ENCODE measurements at places on chromosomes 13 and 19.

DNA sequence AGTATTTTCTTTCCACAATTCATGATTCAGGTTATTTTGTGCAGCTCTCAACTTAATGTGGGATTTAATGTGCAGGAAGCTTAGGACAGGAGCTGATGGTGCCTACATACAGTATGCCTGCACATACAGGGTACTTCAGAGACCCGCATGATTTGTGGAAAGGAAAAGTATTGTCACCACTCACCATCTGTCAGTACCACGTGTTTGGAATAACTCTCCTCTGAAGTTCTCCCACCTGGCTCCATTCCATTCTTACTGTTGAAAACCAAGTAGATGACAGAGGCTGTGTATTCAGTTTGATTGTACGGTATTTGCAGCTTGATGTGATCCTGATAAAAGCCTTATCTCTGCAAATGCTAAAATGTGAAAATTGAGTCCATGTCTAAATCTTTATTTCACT is 85.7 kb downstream of the ZAR1L start:
- no peak for DNase-seq

DNA sequence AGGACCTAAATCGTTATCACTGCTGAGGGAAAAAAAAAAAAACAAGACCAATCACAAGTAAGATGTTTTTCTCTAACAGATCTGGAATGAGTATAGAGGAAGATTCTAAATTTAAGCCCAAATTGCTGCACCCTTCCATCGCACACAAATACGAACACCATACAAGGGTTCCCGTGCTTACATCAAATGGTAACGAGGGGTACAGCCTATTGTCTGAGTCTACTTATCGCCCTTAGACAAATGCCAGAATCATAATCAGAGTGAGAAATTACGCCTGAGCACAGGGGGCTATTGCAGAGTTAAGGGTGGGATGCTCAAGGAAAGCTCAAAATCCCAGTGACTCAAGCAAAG is 603 bp downstream of the ZC3H13 start:
- DNase-seq = no peak

DNA sequence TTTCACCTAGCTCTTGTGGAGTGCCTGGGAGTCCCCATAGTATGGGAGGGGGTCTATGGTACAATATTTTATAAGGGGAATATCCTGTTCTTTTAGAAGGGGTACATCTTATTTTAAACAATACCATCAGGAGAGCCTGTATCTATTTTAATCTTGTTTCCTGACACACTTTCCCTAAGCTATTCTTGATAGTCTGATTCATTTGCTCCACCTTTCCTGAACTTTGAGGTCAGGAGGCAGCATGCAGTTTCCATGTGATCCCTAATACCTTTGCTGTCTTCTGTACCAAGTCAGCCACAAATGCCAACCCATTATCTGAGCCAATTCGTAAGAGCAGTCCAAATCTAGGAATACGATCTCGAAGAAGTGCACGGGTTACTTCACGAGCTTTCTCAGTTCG is 86.2 kb downstream of the SLC25A15 start:
- DNase-seq = no peak

DNA sequence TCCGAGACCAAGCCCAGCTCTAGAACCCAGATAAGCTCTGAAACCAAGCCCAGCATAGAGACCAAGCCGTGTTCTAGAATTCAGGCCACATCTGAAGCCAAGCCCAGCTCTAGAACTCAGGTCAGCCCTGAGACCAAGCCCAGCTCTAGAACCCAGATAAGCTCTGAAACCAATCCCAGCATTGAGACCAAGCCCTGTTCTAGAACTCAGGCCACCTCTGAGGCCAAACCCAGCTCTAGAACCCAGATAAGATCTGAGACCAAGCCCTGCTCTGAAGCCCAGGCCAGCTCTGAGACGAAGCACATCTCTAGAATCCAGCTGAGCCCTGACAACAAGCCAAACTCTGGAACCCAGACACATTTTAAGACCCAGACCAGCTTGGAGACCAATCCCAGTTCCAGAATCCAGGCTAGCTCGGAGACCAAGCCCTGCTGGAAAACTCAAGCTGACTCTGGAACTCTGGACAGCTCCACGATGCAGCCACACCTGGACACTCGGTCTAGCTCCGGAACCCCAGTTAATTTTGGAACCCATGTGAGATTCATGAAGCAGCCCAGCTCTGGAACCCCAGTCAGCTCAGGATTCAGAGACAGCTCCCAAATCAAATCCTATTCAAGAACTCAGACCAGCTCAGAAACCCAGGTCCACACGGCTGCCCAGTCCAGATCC is 5.8 kb downstream of the GIPC3 start:
- DNase-seq = no peak

DNA sequence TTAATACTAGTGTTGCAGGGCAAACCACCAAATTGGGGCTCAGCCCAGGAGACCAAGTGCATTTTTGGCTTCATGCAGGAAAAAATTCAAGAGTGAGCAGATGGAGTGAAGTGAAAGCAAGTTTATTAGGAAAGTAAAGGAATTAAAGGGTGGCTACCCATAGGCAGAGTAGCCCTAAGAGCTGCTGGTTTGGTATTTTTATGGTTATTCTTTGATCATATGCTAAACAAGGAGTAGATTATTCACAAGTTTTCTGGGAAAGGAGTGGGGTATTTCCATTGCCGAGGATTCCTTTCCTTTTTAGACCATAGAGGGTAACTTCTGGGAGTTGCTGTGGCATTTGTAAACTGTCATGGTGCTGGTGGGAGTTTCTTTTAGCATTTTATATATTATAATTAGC is 459.0 kb downstream of the KLF5 start:
- DNase-seq = no peak

- DNase-seq = no peak
Measured at GRCh38 chr13:45696610-45697226, 5.4 kb upstream of the CBY2 start.

DNA sequence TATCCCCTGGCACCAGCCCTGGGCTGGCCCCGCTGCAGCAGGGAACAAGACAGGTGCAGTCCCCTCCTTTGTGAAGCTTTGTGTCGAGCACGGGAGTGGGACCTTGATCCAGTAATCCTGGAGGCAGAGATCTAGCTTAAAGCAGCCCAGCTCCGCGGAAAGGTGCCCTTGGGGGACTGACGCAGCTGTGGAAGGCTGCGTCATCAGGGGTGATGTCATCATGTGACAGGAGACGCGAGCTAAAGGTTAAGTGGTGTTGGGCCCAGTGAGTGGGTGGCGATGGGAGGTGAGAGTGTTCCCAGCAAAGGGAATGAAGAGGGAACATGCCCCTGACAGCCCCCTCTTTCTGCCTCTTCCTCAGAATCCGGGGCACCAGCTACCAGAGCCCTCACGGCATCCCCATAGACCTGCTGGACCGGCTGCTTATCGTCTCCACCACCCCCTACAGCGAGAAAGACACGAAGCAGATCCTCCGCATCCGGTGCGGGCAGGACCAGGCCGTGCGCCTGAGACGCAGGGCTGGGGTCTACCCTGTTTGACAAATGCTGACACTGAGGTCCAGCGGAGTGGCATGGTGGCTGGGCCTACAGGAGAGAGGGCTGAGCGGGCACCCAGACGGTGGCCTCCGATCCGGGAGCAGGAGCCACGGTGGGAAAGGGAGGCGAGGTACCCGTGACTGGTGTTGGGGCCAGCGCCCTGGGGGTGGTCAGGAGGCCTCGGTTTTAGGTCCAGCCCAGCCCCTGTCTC is 2.6 kb downstream of the LHB start:
- DNase-seq = no peak

GRCh38 chr13:100547791-100548201 is 40.8 kb downstream of the GGACT start:
- no peak for DNase-seq

GRCh38 chr19:41327576-41328156 is 17.7 kb downstream of the CCDC97 start:
- DNase-seq = no peak

- DNase-seq = no peak
Measured at GRCh38 chr19:55304279-55304978, 20.6 kb downstream of the BRSK1 start.

DNA sequence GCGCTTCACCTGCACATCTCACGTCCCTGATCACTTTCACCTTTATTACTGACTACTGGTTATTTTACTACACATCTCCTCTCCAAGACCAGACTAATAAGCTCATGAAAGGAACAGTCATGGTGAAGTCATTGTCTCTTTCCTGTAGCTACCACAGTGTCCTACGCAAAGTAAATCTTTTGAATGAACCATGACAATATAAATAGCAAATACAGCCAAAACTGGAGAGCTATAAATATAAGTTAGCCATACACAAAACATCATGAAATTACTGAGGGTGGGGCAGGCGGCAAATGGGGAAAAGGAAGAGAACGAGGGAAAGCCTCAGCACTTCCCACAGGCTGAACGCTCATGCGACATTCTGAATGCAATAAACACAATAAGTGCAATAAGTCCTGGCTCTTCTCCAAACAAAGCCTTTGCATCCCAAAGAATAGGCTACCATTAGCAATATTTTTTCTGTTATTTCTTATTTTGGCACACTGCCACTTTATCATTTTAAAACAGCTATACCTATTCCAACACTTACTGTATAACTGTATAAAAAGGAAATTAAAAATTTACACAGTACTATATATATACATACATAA is 62.5 kb downstream of the TUBGCP3 start:
- no peak for DNase-seq

DNA sequence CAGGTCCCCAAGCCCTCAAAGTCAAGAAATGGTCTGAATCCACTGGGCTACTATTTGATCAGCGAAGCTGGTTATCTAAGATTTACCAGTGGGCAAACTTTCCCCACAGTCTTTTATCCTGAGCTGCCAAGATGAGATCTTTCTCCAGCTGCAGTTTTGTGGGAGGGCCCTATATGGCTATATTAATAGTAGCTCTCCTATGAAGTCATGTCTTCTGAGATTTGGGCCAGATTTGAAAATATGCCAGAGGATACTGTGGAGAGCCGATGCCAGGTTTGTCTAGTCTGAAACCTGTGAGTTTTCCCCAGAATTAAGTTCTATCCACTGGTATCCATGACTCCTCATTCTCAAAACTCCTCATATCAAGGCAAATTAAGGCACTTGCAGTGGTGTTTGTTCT is 173.2 kb downstream of the FLT1 start:
- no peak for DNase-seq

GRCh38 chr13:49354719-49355118 is 89.1 kb downstream of the CAB39L start:
- no peak for DNase-seq

DNA sequence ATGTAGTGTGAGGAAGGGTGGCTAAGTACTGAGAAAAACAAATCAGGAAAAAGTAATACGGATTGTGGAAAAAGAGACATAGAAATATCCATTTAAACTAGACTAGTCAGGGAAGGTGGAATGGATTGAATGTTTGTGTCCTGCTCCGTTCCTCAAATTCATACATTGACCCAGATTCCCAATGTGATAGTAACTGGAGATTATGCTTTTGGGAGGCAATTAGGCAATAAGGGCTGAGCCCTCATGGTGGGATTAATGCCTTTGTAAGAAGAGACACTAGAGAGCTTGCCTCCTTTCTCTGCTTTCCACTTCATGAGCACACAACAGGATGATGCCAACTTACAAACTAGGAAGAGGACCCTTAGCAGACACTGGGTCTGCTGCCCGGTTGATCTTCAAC is 765.2 kb upstream of the GPC6 start:
- DNase-seq = no peak

GRCh38 chr19:47781590-47782262 is 3.2 kb downstream of the SELENOW start:
- DNase-seq = no peak

DNA sequence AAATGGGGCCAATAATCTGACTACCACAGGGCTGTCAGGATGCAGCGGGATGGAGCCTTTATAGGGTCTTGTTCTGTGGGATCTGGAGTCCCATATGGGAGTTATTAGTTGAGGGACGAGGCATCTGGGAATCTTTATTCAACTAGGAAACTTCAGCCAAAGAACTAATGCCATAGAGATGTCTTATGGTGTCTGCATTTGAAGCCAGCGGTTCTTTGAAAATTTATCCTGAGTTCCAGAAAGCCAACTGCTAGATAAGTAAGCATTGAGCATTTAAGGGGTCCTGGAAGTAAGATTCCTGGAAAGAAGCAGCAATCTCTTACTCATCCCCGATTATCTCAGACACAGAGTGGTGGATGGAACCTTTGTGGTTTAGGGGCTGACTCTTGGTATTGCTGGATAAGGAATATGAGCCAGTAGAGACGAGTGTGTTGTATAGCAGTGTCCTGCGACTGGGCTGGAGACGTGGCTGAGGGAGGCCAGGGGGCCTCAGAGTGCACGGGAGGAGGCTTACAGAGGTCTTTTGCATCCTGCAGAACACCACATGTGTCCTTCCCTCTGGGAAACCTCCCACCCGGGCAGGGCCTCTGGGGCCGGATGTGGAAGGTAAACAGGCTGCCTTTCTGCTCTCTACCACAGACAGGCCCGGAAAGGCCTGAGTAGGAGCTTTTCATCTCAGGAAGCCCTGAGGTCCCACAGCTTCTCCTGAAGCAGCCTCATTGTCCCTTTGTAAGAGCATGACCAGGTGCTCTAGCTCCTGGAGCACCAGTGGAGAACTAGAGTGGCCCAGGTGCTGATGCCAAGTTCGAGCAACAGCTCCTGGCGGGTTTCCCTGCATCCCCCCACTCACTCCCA is 28.8 kb downstream of the ACTN4 start:
- no peak for DNase-seq

DNA sequence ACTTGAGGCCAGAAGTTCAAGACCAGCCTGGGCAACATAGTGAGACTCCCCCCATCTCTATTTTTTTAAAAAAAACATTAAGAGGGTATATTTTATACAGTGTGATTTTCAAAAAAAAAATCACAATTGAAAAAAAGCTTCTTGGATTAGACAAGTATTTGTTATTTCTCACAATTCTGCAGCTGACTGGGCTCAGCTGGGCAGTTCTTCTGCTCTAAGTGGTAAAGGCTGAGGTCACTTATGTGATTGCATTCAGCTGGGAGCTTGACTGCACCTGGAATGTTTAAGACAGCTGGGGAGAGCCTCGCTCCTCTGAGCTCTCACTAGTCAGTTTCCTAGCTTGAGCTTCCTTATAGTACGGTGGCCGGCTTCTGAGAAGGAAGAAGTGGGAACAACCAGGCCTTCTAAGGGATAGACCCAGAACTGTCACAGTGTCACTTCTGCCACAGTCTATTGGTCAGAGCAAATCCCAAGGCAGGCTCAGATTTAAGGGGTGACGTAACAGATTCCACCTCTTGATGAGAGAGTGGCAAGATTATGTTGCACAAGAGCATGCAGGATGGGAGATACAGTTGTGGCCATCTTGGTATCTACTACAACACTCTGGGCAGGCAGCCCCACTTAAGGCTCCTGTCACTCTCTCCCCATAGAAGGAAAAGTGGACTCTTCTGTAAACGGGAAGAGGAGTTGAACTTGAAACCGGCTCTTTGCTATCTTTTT is 19.7 kb upstream of the IRGC start:
- DNase-seq = no peak

- no peak for DNase-seq
Measured at GRCh38 chr19:3440082-3440481, 40.2 kb downstream of the SMIM24 start.

- no peak for DNase-seq
Measured at GRCh38 chr13:93036380-93036779, 190.2 kb upstream of the GPC6 start.

- no peak for DNase-seq
Measured at GRCh38 chr13:95924389-95924994, 128.7 kb downstream of the UGGT2 start.

- DNase-seq = no peak
Measured at GRCh38 chr19:1969176-1970002, 28.4 kb downstream of the CSNK1G2 start.

All from iPS DF 6.9 (cell line).